Left renal pelvis (tissue), 4 donors: ENCODE measurements at places on chromosomes 11 and 22.

- DNase-seq = no peak
Measured at GRCh38 chr22:49057910-49058309, 769.8 kb downstream of the BRD1 start.

- no peak for DNase-seq
Measured at GRCh38 chr11:116215471-116216113, 557.2 kb downstream of the BUD13 start.

DNA sequence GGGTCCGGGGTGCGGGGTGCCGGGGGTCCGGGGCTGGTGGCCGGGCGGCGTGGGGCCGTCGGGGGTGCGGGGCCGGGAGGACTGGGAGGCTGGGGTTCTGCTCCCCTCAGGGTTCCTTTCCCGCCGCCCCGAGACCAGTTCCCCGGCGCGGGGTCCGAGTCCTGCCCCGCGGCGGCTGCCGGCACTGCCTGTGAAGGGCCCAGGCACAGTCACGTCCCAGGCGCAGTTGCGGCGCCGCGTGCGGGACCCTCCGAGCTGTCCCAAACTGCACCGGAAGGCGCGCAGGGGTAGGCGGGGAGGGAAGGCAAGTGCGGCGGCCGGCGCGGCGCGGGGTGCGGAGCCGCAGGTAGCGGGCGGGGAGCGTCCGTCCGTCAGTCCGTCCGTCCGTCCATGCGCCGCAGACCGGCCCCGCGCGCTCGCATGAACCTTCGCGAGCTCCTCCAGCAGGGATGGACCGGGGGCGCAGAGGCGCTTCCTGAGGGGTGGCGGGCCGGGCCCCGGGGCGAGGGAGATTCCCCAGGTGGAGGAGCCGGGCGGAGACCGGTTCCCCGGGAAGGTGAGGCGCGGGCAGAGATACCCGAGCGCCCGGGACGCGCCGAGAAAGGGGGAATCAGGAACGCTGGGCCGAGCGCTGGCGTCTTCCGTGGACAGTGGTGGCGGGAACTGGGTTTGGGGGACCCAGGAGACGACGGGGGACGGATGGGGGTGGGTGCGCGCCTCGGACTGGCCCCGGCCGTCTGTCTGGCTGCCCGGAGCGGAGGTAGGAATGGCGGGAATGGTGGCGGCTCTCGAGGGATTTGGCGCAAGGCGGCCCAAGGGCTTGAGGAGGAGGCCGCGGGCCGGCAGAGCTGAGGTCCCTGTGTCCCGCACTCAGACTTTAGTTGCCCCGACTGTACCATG, 3.1 kb upstream of the ADORA2A start:
- no peak for DNase-seq

DNA sequence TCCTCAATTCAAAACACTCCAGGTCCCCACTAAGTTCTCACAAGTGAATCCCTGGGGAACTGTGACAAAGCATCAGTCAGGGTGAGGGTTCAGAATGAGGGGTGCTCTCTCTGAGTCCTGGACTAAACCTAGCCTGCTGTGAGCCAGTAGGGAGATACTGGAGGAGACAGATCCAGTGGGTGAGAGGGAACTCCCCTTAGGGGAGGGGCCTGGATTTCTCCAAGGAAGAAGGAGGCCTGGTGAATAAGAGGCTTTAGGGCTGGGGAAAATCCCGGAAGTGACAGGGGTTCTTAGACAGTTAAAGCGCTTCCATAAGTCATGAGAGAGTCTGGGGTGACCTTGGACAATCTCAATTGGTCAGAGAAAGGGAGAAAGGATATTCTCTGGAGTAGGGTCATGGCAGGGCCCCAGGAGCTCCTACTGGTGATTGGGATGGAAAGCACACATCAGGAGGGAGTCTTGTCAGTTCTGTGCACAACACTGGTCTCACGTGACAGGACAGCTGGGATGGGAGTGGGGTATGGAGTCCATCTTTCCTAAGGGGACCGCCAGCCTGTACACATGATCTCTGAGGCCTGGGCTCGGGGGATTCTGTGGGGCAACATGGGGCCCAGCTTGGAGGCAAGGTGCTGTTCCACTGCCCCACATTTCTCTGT, 1.5 kb downstream of the TBC1D10A start:
- no peak for DNase-seq

DNA sequence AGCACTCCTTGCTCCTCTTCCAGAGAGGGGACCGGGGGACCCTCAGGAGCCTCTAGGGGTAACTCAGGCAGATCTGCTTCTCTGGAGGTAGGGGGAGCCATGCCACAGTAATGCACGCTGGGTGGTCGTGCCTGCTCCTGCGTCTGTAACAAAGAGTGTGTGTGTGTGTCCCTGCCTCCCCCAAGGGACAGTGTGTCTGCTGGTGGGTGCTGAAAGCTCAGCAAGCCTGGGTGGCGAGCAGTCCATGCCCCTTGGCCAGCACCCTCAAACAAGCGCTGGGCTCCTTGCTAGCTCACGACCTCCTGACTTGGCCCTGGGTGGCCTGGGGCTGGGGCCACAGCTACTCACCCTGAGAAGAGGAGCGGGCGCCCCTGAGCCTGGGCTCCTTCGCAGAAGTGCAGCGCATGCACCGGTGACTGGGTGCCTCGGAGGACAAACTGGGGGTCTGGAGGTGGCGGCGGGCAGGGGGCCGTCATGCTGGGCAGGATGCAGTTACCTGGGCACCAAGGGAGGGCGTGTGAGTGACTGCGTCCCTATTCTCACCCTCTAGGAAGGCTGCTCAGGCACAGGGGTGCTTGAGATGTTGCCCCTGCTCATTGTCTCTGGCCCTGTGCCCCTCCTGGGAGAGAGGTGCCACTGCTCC, 33.7 kb downstream of the GNB1L start:
- no peak for DNase-seq

DNA sequence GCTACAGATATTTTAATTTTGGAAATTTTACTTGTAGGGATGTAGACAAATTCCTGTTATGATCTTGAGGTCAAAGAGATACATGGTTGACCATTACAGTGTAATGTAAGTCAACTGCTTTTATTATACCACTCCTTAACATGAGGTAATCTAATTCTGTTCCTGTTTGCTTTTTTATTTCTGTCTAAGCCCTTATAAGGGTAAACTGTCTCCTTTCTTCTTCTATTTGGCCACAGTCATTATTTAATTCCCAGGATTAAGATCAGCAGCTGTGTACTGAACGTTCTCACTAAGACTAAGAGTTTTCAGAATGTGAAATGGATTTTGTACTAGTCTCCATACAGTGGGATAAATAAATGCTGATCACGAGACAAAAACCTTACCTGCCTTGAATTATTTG, 32.8 kb downstream of the C2CD3 start:
- no peak for DNase-seq

DNA sequence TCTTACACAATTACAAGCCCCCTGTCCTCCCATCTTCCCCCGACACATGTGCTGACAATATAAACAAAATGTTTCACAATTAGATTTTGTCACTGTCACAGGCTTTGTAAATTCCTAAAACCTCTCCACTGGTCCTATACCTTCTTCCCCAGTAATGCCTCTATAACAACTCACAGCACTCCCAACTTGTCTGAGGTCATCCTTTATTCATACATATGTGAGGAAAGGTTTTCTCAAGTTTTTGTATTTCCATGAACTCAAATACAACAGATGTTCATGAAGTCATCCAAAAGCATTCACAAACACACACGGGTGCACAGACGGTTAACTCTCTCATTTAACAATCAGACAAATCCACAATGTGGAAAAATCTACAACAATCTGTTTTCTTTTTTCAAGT, 1.9 kb downstream of the OR52H1 start:
- no peak for DNase-seq

DNA sequence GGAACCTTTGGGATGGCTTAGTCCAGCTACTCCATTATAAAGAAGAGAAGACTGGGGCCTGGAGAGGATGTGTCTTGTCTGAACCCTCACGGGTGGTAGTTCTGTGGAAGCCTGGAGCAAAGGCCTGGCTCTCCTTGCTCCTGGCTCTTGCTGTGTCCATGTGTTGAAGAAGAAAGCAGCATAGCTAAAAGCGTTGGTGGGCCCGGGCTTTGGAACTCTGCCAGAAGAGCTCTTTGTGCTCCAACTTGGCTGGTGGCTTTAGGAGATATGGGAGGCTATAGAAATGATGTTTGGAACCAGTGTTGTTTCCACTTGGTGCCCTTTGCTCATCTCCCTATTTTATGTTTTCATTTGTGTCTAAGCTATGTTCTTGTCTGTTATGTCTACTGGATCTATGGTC, 131.1 kb downstream of the DBX1 start:
- no peak for DNase-seq

DNA sequence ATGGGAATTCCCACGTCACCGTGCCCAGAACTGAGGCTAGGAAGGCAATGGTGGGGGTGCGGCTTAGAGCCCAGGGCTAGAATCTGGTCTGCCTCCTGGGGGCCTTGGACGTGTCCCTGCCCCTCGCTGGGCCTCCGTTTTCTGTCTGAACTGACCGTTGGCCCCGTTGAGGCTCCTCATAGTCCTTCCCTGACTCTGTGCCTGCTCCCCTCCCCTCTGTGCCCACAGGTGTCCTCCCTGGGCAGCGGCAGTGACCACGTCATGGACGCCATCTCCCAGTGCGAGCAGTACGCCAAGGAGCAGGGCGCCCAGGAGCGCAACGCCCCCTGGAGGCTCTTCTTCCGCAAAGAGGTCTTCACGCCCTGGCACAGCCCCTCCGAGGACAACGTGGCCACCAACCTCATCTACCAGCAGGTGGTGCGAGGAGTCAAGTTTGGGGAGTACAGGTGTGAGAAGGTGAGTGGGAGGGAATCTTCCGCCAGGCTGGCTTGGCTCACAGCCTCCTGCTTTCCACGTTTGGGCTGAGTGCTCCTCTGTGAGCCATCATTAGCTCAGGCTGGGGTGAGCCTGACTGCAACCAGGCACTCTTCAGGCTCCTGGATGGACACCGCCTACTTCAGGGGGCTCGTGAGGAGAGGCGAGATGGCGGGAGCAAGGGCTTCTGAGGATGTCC, 63.9 kb downstream of the MYO7A start:
- peak; percentile 50 for DNase-seq

GRCh38 chr11:121131656-121132055, 30.6 kb downstream of the TECTA start:
- DNase-seq = no peak

DNA sequence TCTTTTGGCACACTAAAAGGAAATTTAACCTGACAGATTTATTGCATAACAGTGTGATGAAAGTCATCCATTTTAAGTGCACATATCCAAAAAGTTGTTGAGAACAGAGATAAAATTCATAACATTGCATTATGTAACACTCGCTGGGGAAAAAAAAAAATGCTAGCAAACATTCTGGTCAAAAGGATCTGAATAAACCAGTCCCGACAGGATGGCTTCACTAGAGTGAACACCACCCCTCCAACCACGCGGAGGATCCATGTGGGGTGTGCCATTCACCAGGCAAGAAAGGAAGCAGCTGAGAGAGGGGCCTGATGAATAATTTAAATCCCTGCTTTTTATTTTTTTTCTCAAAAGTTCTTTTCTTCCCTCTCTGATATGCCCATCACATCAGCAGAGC, 258.7 kb downstream of the DCDC1 start:
- DNase-seq = no peak

DNA sequence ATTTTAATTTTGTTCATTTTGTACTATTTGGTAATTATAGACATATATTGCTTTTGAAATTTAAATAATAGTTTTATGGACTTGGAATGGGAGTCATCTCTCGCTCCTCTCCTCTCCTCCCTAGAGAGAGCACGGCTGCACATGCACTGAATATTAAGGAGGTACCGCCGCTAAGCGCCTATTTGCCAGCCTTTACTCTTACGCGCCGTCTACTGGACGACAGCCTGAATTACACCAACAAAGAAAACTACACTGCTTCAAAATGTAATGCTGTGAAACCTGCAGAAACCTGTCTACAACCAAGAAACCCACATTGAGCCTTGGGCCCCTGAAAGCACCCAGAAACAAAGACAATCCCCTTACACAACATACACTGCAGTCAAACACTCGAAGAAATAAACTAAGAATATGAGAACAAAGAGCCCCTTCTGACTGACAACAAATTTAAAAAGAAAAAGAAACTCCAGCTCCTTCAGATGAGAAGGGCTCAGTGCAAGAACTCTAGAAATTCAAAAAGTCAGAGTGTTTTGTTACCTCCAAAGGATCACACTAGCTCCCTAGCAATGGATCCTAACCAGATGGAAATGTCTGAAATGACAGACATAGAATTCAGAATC, 737.2 kb downstream of the LRRC4C start:
- no peak for DNase-seq

GRCh38 chr22:50314455-50315288, 7.2 kb upstream of the PLXNB2 start:
- no peak for DNase-seq

- no peak for DNase-seq
Measured at GRCh38 chr22:38732251-38732815, 23.5 kb downstream of the SUN2 start.

GRCh38 chr11:115527534-115528125, 23.4 kb upstream of the CADM1 start:
- DNase-seq = no peak

- DNase-seq = no peak
Measured at GRCh38 chr11:82004537-82005213, 729.0 kb downstream of the FAM181B start.

- DNase-seq = no peak
Measured at GRCh38 chr11:15931497-15931896, 424.8 kb downstream of the SOX6 start.

- no peak for DNase-seq
Measured at GRCh38 chr22:46050916-46051614, 74.1 kb upstream of the WNT7B start.

- DNase-seq = no peak
Measured at GRCh38 chr11:125262194-125262829, 97.8 kb downstream of the PKNOX2 start.

DNA sequence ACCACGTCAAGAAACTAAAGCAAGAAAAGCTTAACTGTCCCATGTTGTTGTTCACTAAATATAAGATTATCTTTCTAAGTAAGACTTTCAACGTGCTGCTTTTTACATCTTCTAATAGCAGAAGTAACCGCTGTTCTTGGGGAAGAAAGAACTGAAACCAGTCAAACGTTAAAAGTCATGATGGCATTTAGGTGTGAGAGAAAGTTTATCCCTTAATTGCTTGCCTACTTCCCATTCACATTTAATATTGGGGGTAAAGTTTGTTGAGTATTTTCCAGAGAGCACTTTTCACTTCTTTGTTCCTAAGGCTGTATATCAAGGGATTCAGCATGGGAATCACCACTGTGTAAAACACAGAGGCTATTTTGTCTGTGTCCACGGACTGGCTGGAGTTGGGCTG, 970 bp downstream of the OR5B21 start:
- DNase-seq = no peak

DNA sequence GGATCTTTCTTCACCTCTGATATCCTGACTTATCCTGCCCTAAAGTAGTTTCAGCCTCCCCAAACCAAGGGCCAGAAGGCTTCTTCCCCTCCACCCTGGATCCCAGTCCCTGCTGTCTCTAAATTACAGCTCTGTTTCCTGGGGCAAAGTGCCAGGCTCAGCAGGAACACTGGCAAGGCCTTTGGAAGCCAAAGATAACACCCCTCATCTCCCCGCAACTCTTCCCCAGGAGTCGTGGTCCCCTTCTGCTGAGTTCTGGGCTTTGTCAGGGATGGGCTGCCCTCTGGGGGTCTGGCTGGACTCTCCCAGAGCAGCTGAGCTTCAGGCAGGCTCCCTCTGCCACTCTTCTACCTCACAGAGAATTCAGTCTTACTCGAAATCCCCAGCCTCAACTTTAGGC, 53.8 kb upstream of the AMPD3 start:
- no peak for DNase-seq
